Stomach (tissue), 19 donors: ENCODE measurements at places on chromosomes 1 and 21.

DNA sequence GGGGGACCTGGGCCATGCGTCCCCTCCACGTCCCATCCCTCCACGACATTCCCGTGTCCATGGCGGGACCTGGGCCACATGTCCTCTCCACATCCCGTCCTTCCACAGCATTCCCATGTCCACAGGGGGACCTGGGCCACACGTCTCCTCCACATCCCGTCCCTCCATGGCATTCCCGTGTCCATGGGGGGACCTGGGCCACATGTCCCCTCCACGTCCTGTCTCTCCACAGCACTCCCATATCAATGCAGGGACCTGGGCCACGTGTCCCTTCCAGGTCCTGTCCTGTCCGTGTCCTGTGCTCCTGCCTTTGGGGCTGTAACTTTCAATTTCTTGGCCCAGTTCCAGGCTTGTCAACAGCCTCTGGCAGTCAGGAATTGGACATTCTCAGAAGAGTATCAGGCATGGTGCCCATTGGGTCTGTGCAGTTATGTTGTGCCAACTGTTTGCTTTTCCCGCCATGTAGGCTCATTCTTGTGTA lies 47.1 kb downstream of the WNT9A start:
- H3K4me1 ChIP-seq = no peaks in the 10 kb centered on the region
- H3K27me3 ChIP-seq = no peaks in the 10 kb centered on the region
- no peak overlapping the region for H3K27ac ChIP-seq
- no peaks in the 10 kb centered on the region for H3K36me3 ChIP-seq
- DNase-seq = no peak
- no peak overlapping the region for H3K4me3 ChIP-seq

DNA sequence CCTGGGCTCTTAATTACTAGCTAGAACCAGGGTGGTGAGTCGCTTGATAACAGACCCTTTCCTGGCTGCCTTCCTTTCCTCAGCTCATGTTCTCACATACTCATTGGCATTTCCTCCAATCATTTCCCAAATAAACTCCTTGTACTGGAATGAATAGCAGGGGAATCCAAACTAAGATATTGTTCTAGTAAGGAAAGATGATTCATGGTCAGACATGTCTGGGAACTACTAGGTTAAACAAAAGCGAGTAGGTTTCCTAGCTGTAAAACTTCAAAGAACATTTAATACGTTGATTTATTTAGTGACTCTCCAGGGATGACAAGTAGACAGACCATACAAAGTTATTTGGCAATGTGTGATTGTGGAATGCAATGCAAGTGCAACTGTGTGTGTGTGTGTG lies 121.2 kb upstream of the KCNJ6 start:
- H3K4me3 ChIP-seq = no peak overlapping the region
- H3K4me1 ChIP-seq = no peaks in the 10 kb centered on the region
- no peaks in the 10 kb centered on the region for H3K36me3 ChIP-seq
- H3K27me3 ChIP-seq = no peaks in the 10 kb centered on the region

DNA sequence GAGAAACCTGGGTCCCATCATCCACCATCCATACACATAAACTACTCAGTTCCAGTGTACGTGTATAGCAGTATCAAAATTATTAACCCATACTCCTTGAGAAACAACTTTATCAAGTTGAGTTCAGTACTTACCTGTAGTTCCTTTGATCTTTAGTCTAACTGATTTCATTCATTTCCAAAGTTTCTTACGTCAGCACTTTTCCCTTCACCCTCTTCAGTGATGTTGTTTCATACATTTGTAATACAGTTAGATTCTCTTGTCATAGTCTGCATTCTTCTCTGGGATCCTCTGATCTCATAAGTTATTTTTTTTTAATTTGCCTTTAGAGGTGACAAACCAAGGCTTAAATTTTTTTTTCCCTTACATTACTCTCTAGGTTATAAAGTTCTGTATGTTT lies 143.2 kb downstream of the PIK3R3 start:
- H3K27ac ChIP-seq = no peak overlapping the region
- H3K4me1 ChIP-seq = no peaks in the 10 kb centered on the region
- H3K27me3 ChIP-seq = no peaks in the 10 kb centered on the region
- no peak for DNase-seq
- no peak overlapping the region for H3K4me3 ChIP-seq
- H3K36me3 ChIP-seq = no peaks in the 10 kb centered on the region

DNA sequence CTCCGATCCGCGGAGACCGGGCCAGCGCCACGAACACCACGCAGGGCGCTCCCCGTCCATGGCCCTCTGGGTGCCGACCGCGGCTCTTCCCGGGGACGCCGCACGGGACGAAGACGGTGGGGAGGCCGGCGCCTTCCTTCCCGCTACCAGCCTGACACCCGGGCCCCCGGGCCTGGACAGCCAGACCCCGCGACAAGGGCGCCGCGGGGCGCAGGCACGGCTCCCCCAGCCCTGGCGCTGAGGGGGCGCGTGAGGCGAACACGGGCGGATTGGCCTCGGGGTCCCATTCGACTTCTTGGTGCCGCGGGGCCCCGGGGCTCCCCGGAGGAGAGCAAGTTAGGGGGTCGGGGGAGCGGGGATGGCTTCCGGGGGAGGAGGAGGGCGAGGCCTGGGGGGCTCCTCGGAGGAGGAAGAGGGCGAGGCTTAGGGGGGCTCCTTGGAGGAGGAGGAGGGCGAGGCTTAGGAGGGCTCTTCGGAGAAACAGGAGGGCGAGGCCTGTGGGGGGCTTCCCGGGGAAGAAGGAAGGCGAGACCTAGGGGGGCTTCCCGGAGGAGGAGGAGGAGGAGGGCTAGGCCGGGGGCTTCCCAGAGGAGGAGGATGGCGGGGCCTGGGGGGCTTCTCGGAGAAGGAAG lies 537 bp upstream of the KLHL17 start:
- H3K4me3 ChIP-seq = peak overlapping the region; percentile 100
- H3K36me3 ChIP-seq = peaks cover 53% of the 10 kb centered on the region
- no peaks in the 10 kb centered on the region for H3K27me3 ChIP-seq
- DNase-seq = no peak
- H3K4me1 ChIP-seq = peaks cover 29% of the 10 kb centered on the region

- H3K4me3 ChIP-seq = peak overlapping the region; percentile 85
- H3K4me1 ChIP-seq = no peaks in the 10 kb centered on the region
- H3K36me3 ChIP-seq = no peaks in the 10 kb centered on the region
- peak; percentile 73 for DNase-seq
- H3K27ac ChIP-seq = peak overlapping the region; percentile 87
Observed at GRCh38 chr1:50978144-50978851, 8.3 kb downstream of the CDKN2C start.

GRCh38 chr21:33480481-33481103 lies 818 bp upstream of the TMEM50B start:
- no peaks in the 10 kb centered on the region for H3K36me3 ChIP-seq
- peaks cover 20% of the 10 kb centered on the region for H3K4me1 ChIP-seq
- no peak for DNase-seq
- H3K27me3 ChIP-seq = no peaks in the 10 kb centered on the region

DNA sequence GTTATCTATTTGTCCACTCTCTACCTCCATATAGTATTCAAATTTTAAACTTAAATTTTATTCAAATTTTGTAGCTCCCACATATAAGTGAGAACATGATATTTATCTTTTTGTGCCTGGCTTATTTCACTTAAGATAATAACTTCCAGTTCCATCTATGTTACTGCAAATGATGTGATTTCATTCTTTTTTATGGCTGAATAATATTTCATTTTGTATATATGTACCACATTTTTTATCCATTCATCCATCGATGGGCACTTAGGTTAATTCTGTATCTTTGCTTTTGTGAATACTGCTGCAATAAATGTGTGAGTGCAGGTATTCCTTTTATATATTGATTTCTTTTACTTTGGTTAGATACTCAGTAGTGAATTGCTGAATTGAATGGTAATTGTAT lies 2.1 kb downstream of the DNAH14 start:
- H3K27me3 ChIP-seq = peaks cover 8% of the 10 kb centered on the region
- H3K27ac ChIP-seq = no peak overlapping the region
- H3K4me1 ChIP-seq = peaks cover 14% of the 10 kb centered on the region
- no peaks in the 10 kb centered on the region for H3K36me3 ChIP-seq

GRCh38 chr1:9213956-9214355 lies 20.6 kb upstream of the H6PD start:
- peaks cover 10% of the 10 kb centered on the region for H3K27me3 ChIP-seq
- H3K27ac ChIP-seq = no peak overlapping the region
- no peak overlapping the region for H3K4me3 ChIP-seq

GRCh38 chr21:41861987-41862386 lies 17.2 kb downstream of the PRDM15 start:
- peaks cover 23% of the 10 kb centered on the region for H3K4me1 ChIP-seq
- H3K27me3 ChIP-seq = no peaks in the 10 kb centered on the region
- DNase-seq = no peak
- H3K27ac ChIP-seq = no peak overlapping the region
- H3K4me3 ChIP-seq = no peak overlapping the region

DNA sequence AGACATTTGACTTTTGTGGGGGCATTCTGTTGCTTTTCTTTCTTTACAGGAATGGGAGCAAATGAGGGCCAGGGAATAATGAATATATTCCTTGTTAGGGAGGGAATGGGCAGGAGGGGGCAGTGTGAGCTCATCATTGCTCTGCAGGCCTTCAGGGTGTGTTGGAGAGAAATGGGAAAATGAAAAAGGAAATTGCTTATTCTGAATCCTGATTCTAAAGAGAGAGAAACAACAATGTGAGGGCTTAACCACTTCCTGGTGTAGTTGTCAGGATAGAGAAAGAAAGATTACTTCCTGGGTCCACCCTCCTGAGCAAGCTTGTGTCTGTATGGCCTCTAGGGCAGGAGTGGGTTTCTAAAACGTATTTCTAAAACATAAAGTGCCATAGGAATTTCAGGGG lies 28.3 kb downstream of the VANGL2 start:
- H3K27me3 ChIP-seq = no peaks in the 10 kb centered on the region
- no peak overlapping the region for H3K27ac ChIP-seq
- DNase-seq = peak; percentile 66

DNA sequence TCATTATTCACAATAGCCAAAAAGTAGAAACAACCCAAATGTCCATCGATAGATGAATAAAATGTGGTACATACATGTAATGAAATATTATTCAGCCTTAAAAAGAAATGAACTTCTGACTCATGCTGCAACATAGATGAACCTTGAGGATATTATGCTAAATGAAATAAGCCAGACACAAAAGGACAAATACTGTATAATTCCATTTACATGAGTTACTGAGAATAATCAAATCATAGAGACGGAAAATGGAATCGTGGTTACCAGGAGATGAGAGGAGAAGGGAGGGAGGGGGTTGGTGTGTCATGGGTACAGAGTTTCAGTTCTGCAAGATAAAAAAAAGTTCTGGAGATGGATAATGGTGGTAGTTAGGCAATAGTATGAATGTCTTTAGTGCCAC lies 184.1 kb downstream of the PSMG1 start:
- H3K36me3 ChIP-seq = no peaks in the 10 kb centered on the region
- no peak overlapping the region for H3K4me3 ChIP-seq
- H3K27me3 ChIP-seq = no peaks in the 10 kb centered on the region

- no peak for DNase-seq
- H3K27me3 ChIP-seq = no peaks in the 10 kb centered on the region
Observed at GRCh38 chr1:242146652-242147051, 147.8 kb upstream of the MAP1LC3C start.
